SHP77 (cell line): ENCODE measurements at places on chromosomes 3 and 15.
A peak's percentile ranks its signal among the peaks of the same experiment; 100 is the strongest.

DNA sequence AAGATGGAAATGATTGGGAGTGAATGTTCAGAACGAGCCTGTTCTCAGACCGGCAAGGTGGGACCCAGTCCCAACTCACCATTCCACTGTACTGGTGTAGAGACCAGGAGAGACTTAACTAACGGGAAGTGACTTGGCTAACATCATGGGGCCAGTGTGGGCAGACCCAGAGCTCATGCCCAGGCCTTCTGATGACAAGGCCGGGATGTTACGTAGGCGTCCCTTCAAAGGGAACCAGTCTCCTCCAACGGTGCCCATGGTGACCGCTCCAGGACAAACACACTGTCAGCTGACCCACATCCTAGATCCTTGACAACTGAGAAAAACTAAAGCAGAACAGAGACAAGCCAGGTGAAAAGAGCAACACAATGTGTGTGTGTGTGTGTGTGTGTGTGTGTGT is 128.4 kb upstream of the HACD2 start:
- DNase-seq: no peak

GRCh38 chr15:98401029-98401428 is 247.3 kb upstream of the IGF1R start:
- DNase-seq: no peak

GRCh38 chr3:188294823-188295487 is 141.0 kb downstream of the LPP start:
- DNase-seq: peak; percentile 74

- DNase-seq: no peak
These were observed 44.6 kb downstream of the P3H2 start for GRCh38 chr3:190076136-190076535.

GRCh38 chr3:39028546-39028945 is 23.2 kb downstream of the SCN11A start:
- DNase-seq: no peak

GRCh38 chr3:27590437-27591298 is 106.5 kb upstream of the SLC4A7 start:
- no peak for DNase-seq

GRCh38 chr3:46542801-46543201 is 23.3 kb downstream of the LRRC2 start:
- no peak for DNase-seq

DNA sequence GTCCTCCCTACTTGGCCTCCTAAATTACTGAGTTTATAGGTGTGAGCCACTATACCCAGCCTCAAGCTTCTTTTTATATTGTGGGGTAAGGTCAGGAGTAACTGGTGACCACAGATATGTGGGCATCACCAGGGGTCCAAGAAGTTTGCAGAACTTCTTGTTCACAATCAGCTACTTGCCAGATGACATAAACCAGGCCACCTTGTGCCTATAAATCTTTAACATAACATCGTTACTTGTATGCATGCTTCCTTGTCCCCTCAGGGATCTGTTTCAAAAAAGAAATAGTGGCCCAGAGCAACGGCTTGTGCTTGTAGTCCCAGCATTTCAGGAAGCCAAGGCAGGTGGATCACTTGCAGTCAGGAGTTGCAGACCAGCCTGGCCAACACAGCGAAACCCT is 115.1 kb upstream of the FAM174B start:
- no peak for DNase-seq

DNA sequence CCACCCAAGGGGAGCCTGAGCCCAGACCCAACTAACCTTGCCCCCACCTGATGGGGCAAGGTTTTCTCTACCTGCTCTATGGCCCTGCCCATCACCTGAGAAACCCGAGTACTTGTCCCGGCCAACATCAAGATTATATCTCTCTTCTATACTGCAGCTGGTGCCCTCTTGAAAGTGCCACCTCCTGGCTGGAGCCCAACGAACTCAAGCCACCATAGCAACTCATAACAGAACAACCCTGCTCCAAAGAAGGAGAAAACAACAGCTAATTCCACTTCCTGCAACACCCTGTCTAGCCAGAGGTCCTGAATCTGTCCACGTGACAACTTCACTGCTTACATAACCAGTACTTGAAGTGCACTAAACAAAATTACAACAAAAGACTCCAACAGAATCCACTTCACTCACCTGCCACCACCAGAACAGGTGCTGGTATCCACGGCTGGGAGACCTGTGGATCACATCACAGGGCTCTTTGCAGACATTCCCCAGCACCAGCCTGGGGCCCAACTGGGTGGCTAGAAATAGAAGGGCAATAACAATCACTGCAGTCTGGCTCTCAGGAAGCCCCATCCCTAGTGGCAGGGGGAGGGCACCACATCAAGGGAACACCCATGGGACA is 49.2 kb downstream of the PIERCE2 start:
- peak; percentile 50 for DNase-seq

DNA sequence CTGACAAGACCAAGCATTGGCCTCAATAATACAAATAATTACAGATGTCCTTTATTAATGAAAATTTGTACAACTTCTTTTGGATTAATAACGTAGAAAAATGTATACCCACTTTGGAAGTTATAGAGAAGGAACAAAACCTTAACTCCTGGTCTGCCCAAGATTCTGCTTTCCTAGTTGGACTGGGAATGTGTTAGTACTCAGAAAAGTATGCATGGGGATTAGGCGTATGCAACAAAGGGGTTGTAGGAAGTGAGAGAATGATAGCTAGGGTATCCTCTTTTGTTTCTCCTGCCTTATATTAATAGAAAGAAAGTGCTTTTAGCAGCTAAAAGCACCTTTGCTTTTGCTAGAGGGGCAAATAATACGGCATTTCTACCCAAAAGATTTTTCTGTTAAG is 116.2 kb upstream of the LRRFIP2 start:
- DNase-seq: no peak

DNA sequence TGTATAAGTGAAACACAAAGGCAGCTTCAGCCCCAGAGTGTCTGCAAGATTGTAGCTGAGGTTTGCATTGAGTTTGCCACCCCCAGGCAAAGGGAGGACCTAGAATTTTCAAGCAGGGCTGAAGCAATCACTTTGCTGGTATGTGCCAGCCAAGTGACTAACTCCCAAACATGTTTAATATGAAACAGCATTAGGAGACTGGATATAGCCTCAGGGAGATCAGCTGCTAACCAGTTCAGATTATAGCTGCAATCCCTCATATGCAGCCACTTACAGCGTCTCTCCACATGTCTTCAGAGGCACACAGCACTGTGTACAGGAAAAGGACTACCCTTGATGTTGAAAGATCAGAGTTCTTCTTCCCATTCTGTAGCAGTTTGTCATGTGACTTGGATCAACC is 38.4 kb upstream of the PPP2R3A start:
- DNase-seq: no peak

- DNase-seq: no peak
These were observed 36.9 kb downstream of the NCK1 start for GRCh38 chr3:136898954-136899353.

GRCh38 chr3:5021116-5022092 is 42.2 kb downstream of the BHLHE40 start:
- no peak for DNase-seq

- DNase-seq: no peak
These were observed 5.1 kb downstream of the NECTIN3 start for GRCh38 chr3:111076732-111077131.

DNA sequence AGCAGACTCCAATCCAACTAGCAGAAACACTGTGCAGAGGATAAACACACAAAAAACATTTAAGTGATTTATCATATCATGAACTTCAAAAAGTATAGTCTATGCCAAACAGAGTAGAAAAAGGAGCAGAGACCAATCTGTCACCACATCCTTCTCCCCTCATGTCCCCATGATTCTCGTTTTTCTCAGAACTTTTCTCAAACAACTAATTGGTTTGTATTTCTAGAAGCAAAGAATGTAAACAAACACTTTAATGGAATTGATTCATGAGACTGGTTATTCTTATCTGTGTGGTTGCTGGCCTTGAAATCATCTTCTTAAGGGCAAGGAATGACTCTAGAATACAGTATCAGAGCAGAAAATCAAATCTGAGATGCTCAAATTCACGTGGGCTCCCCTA is 294.2 kb upstream of the THBS1 start:
- no peak for DNase-seq

GRCh38 chr15:95262866-95263564 is 1031.7 kb downstream of the MCTP2 start:
- DNase-seq: no peak

- no peak for DNase-seq
These were observed at the start of gene RBPMS2 for GRCh38 chr15:64775551-64776401. TSS of gene RBPMS2 (minus strand) at chr15:64775589. CDS start at chr15:64775319, 270 bp downstream.

DNA sequence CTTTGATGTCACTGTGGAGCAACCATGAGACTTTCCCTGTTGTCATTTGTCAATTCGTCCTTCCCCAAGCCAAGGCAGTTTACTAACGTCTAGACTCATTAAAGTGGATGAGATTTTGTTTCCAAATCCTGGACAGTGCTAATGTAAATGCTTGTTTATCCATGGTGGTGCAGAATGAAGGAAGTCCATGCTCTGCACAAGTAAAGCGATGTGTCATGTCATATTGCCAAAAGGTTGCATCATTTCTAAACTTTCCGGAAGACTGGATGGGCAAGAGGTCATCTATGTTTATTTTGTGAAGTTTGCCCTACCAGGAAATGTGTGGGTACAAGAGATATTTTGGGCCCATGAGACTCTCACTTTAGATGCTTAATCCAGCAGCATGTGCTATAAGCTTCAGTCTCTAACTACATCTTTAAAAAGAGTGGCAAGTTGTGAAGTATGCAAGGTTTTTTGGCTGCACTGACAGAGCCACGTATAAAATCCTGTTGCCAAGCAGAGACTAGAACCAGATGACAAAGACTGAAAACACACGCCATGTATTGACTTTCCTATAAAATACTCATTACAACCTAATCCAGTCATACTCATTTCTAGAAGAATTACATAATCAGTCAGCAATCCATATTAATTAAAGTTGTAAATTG is 72.1 kb upstream of the FNDC3B start:
- no peak for DNase-seq

- DNase-seq: no peak
These were observed 204.2 kb downstream of the GHSR start for GRCh38 chr3:172244011-172244410.

DNA sequence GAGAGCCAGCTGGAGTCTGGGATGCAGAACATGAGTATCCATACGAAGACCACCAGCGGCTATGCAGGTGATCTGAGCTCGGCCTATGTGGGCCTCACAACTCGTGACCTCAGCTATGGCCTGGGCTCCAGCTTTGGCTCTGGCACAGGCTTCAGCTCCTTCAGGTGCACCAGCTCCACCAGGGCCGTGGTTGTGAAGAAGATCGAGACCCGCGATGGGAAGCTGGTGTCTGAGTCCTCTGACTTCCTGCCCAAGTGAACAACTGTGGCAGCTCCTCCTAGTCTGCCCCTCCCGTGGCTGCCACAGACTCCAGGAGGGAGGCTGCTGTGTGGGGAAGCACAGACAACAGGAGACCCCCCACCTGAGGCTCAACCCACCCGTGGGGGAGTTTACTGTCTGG is 3.6 kb upstream of the KPNA4 start:
- DNase-seq: no peak

- no peak for DNase-seq
These were observed 88.0 kb upstream of the OSBPL11 start for GRCh38 chr3:125683067-125683829.

- DNase-seq: peak; percentile 95
These were observed 39.0 kb downstream of the CYP19A1 start for GRCh38 chr15:51299187-51300015.

DNA sequence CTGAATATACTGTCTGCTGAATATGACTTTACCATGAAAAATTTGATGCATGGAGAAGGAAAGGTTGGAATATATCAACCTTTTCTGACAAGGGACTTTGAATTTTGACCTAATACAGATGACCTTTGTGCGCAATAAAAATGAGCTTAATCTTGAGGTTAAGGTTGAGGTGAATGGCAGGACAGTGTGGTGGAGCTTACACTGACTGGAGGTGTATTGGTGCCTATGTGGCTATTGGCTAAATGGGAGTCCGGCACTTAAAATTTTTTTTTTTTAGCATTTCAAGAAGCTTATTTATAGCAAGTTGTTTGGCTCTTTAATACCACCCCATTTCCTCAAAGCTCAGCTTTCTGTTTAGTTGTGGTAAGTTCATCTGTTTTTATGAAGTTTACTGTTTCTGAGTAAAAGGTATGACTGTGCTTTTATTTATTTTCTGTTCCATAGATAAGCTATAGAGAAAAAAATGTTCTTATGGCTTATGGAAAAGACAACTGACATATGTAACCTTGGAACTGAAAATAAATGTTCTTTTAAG is 15.2 kb downstream of the CDIN1 start:
- DNase-seq: no peak

GRCh38 chr15:72682772-72683171 is 3.2 kb downstream of the HIGD2B start:
- no peak for DNase-seq

GRCh38 chr3:115666920-115667737 is 43.8 kb downstream of the GAP43 start:
- DNase-seq: no peak

- no peak for DNase-seq
These were observed 64.0 kb downstream of the P3H2 start for GRCh38 chr3:190056742-190057141.

DNA sequence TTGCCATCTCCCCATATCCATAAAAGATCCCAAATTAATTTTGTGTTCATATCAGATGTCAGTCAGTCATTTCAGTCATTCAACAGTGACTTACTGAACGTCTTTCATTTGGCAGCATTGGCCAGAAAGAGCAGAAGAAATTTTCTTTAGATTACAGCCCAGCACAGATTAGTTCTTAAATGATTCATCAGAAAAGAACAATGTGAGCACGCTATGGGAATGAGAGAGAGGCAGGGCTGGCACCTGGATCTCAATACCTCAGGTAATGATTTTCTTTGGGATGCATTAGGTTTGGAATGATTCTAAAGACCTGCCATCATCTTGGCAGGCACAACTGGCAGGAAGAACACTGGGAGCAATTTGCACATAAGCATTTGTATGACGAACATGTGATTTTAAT is 41.6 kb downstream of the FBN1 start:
- no peak for DNase-seq

DNA sequence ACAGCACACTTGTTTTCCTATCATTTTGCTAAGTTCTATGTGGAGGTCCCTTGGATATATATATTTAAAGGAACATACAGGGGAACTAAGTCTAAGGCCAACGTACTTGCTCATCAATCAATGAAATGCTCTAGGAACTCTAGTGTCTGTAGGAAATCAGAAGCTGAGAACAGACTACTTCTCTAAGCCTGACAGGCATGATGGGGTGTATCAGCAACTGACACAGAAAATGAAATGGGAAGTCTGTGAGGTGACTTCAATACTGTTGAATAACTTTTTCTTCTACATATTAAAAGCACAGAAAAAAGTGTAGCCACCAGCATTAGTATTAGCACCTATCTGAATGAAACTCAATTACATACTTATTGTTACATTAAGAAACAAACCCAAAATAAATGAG is 56.9 kb upstream of the CSPG5 start:
- DNase-seq: no peak

GRCh38 chr15:76337059-76337695 is 604 bp downstream of the ISL2 start:
- DNase-seq: no peak

GRCh38 chr15:101489237-101489598 is 289 bp downstream of the PCSK6 start:
- DNase-seq: no peak
